ENCODE measurements at places on chromosomes 1 and 21.

GRCh38 chr1:231695439-231696255 lies 69.1 kb downstream of the DISC1 start:
- DNase-seq: no peak

- DNase-seq: peak; percentile 33
These were observed 42.7 kb upstream of the SLC16A1 start for GRCh38 chr1:112998592-112999235.

DNA sequence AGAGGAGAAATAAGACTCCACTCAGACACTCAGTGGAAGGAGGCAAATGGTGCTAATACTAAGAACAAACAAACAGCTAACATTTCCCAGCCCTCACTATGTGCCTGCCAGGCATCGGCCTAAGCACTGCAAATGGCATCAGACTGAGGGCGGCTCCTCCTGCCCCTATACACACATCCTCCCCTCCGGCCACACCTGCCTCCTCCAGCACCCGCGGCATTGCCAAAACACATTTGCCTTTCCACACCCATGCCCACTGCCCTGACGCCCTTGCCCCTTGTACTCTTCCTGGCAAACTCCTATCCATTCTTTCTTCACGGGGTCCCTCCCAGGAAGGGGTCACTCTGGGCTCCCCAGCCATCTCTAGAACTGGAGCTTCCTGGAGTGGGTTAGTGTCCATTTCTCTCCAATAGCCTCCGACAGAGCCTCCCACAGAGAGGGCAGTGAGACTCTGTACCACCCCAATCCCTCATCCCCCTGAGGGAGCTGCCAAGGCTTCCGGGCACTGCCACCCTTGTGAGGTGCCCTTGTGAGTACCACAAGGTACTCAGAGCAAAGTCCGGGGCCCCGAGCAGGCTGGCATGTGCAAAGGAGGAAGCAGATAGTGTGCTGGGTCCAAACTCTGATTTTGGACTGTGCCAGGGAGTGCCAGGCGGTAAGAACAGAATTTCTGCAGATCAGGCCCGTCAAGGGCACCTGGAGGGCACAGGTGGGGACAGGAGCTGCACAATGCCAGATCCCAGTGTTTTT lies 959 bp downstream of the AKR7A3 start:
- DNase-seq: no peak

DNA sequence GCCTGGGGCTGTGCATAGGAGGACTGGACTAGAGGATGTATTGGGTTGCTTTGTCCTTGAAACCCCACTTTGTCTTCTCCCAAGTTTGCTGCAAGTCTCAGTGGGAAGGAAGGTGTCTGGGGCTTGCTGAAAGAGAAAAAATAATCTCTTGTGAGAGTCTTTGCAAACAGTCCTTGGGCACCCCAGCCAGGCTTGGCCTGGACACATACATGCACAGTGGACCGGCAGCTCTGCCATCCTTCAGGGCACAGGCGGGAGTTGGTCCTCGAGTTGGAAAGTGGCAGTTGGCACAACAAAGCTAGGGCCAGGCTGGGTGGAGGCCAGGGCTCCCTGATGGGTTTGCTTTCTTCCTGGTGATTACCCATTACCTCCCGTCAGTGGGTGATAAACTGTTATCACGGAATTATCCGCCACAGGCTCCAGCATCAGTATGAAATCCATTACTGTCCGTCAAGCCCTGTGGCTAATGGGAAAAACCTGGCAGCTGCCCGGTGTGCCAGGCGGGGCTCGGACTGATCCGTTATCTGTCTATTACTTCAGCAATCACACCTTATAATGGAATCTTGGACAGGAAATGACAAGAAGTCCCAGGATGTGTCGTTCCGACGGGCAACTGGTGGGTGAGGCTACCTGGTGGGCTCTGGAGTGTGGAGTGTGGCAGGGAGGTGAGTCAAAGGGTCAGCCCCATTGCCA lies 265.7 kb downstream of the GRIK3 start:
- DNase-seq: no peak

DNA sequence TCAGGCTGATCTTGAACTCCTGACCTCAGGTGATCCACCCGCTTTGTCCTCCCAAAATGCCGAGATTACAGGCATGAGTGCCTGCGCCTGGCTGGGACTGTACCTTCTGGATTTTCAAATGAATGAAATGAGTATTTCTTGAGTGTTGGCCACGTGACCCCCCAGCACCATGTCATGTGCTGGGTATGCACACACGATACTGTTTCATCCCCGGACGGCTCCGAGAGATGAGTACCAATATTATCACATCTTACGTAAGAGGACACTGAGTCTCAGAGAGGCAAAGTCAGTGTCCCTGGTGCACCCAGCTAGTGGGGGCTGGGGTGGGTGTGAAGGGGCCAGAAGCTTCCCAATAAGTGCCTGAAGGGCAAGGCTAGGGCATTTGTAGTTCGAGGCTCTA lies 780 bp upstream of the CROCC start:
- DNase-seq: no peak

- DNase-seq: no peak
These were observed 44.9 kb downstream of the ARHGEF11 start for GRCh38 chr1:157000686-157001085.

DNA sequence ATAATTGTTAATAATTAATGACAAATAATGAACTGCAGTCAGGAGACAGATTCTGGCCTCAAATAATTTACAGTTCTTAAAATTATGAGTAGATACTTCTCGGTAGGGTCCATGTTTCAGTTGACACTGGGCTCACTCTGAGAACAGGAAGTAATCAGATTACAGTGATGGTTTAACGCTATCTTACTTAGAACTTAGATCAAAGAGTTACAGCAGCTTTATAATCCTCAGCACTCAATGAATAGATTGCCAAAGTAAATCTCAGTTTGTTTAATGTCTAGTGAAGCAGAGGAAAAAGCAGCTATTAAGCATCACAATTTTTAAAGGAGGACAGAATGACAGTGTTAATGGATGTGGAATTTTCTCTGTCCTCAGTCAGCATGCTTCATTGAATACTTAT lies 79.6 kb downstream of the PDE4B start:
- no peak for DNase-seq

DNA sequence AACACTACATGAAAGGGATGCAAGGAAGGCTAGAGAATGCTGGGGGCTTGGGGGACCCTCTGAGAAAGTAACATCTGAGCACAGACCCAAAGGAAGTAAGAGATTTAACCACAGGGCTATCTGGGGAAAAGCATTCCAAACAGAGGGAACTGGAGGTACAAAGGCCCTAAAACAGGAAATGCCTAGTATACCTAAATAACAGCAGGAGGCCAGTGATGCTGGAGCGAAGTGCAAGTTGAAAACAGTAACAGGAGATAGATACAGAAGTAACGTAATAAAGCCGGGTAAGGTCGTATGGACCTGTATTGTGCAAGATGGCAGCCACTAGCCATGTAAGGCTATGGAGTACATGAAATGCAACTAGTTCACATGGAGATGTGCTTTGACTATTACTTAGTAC lies 52.1 kb downstream of the CD34 start:
- no peak for DNase-seq

- DNase-seq: no peak
These were observed 50.2 kb upstream of the IVNS1ABP start for GRCh38 chr1:185367218-185367617.

DNA sequence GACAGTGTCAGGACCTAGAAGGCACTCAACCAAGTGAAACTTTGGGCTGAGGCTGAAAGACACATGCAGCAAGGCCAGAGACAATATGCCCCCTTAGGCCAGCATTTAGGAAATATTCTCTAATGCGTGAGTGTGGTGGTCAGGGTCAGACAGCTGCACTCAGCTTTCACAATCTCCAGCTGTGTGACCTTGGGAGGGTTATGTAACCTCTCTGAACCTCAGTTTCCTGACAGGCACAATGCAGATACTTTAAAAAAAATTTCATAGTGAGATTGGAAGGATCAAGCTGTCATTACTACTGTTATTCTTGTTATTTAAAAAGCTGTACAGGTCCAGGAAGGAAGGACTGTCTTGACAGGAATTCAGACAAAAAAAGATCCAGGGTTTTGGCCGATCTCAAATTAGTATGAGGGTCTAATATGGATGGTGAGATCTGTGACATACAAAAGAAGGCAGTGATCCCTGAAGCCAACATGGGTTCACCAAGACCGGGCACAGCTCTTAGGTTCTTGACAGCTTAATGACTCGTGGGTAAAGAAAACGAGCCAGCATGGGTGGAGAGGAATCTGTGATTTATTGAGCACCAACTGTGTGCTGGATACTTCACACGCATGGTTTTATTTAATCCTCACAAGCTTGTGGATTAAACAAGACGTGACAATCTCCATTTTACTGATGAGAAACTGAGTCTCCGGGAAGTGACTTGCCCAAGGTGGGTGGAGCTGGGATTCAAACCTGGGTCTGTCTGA lies 54.6 kb upstream of the POU3F1 start:
- no peak for DNase-seq

- no peak for DNase-seq
These were observed 1.1 kb upstream of the MAP7D1 start for GRCh38 chr1:36154765-36155407.

- DNase-seq: no peak
These were observed 11.3 kb upstream of the MAP10 start for GRCh38 chr1:232793944-232794343.

- DNase-seq: no peak
These were observed 316.2 kb upstream of the CXADR start for GRCh38 chr21:17196623-17197022.

DNA sequence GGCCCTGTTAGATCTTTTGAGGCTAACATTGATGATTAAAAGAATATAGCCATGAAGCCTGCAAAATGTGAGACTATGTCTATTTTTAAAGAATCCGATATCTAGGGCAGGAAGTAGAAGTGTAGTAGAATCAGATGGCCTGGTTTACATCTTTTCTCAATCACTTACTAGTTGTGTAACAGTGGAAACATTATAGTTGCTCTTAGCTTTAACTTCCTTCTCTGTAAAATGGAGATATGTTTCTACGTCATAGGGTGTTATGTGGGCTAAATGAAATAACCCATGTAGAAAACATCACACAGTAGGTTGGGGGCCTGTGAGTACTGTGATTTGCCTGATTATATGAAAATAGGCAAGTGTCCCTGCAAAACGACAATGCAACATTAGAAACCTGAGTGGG lies 4.4 kb upstream of the IGFN1 start:
- no peak for DNase-seq

- DNase-seq: no peak
These were observed 216.8 kb downstream of the TOMM20 start for GRCh38 chr1:234911787-234912186.

GRCh38 chr1:10252508-10252907 lies 42.1 kb downstream of the KIF1B start:
- peak; percentile 65 for DNase-seq

- DNase-seq: no peak
These were observed 852 bp downstream of the RGS7 start for GRCh38 chr1:241356187-241356518.

DNA sequence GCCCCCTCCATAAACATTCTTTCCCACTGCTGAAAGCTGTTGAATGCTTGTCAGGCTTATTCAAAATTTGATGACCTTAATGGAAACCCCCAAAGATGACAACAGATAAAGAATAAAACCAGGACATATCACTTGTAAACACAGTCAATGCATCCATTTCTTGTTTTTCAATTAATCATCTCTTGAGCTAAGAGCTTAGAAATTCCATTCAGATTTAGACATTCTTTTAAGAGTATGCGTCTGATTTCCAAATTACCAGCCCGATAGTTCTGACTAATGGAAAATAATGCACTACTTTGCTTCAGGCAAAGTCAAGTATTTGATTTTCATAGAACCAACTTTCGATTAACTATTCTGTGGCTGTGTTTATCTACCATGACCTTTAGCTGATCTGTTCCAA lies 100.6 kb upstream of the RUNX1 start:
- DNase-seq: peak; percentile 57

- DNase-seq: no peak
These were observed 52.8 kb downstream of the DUSP10 start for GRCh38 chr1:221689138-221689537.

- DNase-seq: no peak
These were observed 115.8 kb downstream of the TBX19 start for GRCh38 chr1:168396508-168396907.

DNA sequence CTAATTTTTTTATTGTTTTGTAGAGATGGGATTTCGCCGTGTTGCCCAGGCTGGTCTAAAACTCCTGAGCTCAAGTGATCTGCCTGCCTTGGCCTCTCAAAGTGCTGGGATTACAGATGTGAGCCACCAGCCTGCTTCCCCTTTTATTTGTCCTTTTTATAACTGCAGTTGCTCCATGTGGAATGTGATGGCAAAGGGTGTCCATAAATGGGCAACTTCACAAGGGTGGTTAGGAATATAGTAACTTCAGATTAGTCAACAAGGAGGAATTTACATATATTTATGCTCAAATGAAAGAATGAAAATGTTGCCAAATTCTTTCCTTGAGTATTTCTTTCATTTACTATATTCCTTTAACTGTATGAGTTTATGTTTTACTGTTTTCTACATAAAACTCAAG lies 182.9 kb downstream of the BACH1 start:
- peak; percentile 43 for DNase-seq
